Esophagus muscularis mucosa (tissue), 4 donors: ENCODE measurements at places on chromosomes 6 and 20. TPM values are rescaled to one million over a fixed set of nuclear protein-coding genes. Genes with fewer than 3 reads are reported as not detected.

The FNDC11 gene
- 0.23 TPM for total RNA-seq

DNA sequence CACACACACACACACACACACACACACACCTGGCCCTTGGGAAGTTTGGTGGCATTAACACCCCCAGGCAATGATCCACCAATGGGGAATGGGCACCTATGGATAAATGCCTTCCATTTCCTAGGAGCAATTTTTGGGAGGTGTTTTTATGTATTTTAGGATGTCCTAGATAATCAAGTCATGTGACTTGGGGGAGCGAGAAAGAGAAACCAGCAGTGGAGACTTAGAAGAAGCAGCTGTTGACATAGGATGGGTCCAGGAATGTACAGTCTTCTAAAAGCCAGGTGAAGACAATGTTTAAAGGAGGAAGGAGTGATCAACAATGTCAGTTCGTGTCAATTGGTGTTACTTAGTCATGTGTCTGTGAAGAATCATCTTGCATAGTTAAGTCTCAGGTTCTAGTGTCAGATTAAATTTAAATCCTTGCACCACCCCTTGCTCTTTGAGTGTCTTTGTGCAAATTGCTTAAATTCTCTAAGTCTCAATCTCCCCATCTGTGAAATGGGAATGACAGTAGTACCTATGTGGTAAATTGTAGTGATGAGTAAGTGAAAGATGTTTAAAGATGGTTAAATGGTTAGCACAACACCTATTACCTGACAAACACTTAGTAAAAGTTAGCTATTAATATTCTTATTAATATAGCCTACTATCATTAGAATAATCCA lies 4.4 kb upstream of the SLC35B3 start:
- no peak for DNase-seq

DNA sequence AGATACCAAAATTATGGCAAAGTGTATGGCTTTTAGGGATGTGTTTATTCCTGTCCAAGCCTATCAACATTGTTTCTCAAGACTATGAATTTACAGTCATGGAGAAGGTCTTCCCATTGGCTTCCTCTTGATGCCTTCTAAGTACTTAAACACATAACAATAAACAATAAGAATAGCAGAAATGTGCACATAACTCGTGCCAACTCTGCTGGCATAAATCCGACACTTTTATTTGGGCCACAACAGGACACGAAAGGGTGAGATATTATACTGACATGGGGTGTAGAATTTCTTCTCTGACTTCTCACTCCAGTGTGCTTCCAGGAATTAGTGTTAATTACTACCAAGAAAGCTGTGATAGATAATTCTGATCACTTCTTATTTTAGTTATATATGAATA lies 695.9 kb upstream of the SLC35B3 start:
- no peak for DNase-seq

The BFSP1 gene
- 5.8 TPM for total RNA-seq

The RAD21L1 gene
- total RNA-seq, result not detected

DNA sequence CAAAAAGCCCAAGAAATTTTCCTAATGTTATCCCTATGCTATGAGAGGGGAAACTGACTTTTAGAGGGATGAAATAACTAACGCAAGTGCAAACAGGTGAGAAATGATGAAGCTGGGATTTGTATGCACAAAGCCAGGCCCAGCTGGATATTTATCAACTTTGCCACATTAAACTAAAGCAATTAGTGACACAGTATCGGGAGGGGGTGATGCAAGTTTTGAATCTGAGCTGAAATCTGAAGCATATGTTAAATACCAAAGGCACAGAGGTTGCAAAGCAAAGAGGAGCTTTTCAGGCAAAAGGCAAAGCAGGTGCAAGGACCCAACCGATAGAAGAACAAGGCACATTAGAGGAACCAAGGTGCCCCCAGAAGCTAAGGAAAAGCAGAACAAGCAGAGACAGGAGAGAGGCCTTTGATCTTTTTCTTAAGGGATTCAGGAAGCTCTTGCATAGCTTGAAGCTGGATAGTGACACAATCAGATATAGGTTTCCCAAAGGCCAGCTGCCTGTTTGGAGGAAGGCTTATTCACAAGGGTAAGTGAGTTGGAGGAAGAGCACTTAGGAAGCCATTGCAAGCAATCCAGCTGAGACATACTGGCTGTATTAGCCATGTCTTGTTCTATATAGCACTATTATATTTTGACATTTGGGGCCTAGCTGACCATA lies 207.5 kb downstream of the HIVEP2 start:
- no peak for DNase-seq
